Left cardiac atrium (tissue), 4 donors: ENCODE measurements at places on chromosomes 16 and 17. TPM values are rescaled to one million over a fixed set of nuclear protein-coding genes. Genes with fewer than 3 reads are reported as not detected.

CCL1 gene
- not detected for total RNA-seq

MYH11 gene
- total RNA-seq, result 64.7 TPM

SRRM2 gene
- total RNA-seq, result 321 TPM

TMEM204 gene
- total RNA-seq, result 29.4 TPM

MGAT5B gene
- 0.21 TPM for total RNA-seq

ZPBP2 gene
- not detected for total RNA-seq

PAFAH1B1 gene
- 84.0 TPM for total RNA-seq

KRTAP9-8 gene
- total RNA-seq, result not detected

EFCAB13 gene
- 6.8 TPM for total RNA-seq

C1QTNF1 gene
- 765 TPM for total RNA-seq

RHOT1 gene
- 47.2 TPM for total RNA-seq

CACNG3 gene
- not detected for total RNA-seq

PYY gene
- total RNA-seq, result not detected

ZNF469 gene
- 1.7 TPM for total RNA-seq

FAM20A gene
- 9.0 TPM for total RNA-seq

OTOA gene
- not detected for total RNA-seq

CCDC40 gene
- total RNA-seq, result 5.9 TPM

SNX11 gene
- 13.3 TPM for total RNA-seq

TMEM88 gene
- total RNA-seq, result 33.6 TPM

KRTAP2-3 gene
- not detected for total RNA-seq

GOSR1 gene
- 30.5 TPM for total RNA-seq

FBXW10 gene
- 0.08 TPM for total RNA-seq

SEPTIN12 gene
- total RNA-seq, result not detected

GDPD3 gene
- total RNA-seq, result 2.6 TPM

MYCBPAP gene
- total RNA-seq, result 0.39 TPM

CA7 gene
- not detected for total RNA-seq

NTN1 gene
- 167 TPM for total RNA-seq

NOG gene
- total RNA-seq, result 0.13 TPM

TMEM92 gene
- 0.10 TPM for total RNA-seq

PTGES3L gene
- 37.8 TPM for total RNA-seq

TUBB3 gene
- 8.8 TPM for total RNA-seq

WNT9B gene
- 3.8 TPM for total RNA-seq

CMTM4 gene
- 15.1 TPM for total RNA-seq

SLC5A11 gene
- not detected for total RNA-seq

SLC7A6 gene
- total RNA-seq, result 33.0 TPM

CDH13 gene
- 100 TPM for total RNA-seq

GAS7 gene
- total RNA-seq, result 115 TPM

LGALS9B gene
- not detected for total RNA-seq
